ENCODE measurements at places on chromosomes 12 and 14.

DNA sequence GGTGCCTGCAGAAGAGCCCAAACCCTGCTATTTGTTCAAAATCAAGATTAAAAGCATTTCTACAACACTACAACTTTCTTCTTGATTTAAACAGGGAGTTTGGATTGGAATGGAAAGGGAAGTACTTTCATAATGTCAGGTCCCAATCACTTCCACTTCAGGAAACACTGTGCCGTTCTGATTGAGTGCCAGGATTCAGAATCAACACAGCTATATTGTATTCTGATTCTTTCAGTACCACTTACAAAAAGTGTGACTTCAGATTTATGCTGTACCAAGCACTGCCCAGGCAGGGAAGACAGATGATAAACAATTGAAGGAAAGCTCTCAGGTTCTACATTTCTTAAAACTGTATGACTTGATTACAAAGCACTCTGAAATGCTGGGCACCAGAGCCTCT, 3.2 kb downstream of the TDP1 start:
- no peak for DNase-seq

DNA sequence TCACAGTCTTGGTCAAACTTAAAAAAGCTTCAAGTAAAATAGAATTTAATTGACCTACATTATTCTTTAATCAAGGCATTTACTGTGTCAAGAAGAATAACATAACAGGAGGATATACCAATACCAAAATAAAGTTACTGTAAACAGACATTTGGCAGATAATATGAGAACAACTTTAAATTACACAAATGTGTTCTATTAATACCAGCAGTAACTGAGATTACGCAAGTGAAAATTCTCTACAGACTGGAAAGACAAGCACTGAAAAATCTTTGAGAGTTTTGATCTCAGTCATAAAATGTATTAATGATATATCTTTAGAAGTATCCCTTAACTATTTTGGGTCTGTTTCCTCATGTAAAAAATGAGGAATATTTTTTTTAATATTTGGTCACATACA, 169.2 kb upstream of the SOX5 start:
- DNase-seq = no peak

DNA sequence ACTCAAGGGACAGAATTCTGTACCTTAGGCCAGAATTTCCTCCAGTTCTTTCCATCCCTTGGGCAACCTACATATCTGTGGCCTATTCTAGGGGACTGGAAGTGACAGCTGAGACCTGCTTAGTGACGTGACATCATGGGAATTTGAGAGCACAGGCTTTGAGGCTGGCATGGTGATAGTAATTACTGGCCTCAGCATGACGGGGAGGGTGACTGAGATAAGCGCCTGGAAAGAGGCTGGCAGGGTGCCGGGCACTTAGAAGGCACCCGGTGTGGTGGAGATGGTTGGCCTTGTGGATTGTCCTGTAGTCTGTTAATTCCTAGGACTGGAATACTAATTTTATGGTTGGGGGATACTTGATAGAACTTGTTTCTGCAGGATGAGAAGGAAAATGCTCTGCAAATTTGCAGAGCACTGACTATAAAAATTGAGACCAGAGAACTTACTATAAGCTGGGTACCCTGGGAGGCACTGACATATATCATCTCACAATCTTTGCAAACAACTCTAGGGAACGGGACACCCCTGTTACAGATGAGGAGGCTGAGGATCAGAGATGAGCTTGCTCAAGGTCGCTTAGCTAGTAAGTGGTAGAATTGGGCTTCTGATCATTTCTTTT, 42.2 kb upstream of the TBX3 start:
- DNase-seq = no peak

GRCh38 chr12:116959198-116959460, 48.4 kb downstream of the FBXW8 start:
- no peak for DNase-seq

- no peak for DNase-seq
Measured at GRCh38 chr12:126856958-126857357, 1410.0 kb upstream of the TMEM132C start.

- no peak for DNase-seq
Measured at GRCh38 chr12:51320695-51321320, 3.2 kb downstream of the BIN2 start.

DNA sequence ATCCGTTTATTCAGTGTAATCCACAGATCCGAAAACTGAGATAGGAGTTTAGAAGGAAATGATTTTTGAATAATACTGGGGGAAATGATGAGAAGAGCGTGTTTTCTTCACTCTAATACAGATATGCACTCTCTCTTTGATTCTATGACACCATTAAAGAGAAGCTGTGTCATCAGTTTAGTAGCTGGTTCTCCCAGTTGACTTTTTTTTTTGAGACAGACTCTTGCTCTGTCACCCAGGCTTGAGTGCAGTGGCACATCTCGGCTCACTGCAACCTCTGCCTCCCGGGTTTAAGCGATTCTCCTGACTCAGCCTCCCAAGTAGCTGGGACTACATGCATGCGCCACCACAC, 48.4 kb upstream of the EML1 start:
- DNase-seq = no peak

DNA sequence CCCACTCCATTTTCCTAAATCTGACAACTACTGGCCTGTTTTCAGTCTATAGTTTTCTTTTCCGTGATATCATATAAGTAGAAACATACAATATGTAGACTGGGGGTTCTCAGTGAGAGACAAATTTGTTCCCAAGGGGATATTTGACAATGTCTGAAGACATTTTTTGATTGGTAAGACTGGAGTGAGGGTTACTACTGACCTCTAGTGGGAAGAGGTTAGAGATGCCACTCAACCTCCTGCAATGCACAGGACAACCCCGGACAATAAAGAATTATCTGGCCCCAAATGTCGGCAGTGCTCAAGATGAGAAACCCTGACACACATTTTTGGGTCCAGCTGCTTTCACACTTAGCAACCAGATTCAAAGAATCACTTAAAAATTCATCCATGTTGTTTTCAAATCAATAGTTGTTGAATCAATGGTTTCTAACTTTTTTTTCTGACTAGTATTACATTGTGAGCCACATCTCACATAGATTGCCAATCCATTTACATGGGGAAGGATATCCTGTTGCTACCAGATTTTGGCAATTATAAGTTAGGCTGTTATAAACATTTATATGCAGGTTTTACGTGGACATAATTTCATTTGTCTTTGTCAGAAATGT, 307.1 kb downstream of the RPL10L start:
- no peak for DNase-seq

DNA sequence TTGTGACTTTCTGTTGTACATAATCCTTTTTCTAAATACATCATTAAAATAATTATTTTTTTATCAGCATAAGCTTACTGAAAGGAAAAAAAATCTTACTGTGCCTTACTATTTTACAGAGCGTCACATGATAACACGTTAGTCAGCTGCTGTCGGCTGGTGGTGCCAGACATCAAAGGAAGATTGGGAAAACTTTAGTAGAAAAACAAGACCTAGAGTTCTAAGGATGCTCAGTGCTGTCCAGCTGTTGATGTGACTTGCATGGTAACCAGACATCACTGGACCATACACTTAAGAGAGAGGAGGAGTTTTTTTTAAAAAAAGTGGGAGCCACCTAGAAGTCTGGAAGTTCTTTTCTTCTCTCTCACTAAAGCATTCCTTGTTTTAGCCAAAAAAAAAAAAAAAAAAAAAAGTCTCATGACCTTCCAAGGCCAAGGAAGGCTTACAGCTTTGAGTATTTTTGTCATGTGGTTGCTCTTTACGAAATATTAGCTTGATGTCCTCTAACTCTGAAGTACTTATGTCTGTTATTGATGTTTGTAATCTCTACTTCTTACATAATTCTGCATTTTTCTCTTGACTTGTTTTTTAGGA, 4.5 kb downstream of the RASSF8 start:
- DNase-seq = no peak

DNA sequence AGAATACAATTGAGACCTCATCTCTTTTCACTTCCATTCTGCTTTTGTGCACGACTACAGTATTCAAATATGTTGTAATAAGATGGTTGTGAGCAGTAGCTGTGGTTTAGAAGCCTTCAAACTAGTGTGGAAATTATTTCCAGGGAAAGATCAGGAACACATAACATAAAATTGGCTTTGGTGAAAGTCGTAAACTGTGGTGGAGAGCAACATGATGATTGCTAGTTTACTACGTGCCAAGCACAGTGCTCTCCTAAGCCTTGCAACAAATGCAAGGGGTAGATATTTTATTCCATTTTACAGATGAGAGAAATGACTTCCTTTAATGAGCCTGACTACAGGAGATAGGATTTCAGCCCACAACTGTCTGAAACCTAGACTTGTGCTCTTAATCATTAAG, 172.4 kb upstream of the LMNTD1 start:
- no peak for DNase-seq

DNA sequence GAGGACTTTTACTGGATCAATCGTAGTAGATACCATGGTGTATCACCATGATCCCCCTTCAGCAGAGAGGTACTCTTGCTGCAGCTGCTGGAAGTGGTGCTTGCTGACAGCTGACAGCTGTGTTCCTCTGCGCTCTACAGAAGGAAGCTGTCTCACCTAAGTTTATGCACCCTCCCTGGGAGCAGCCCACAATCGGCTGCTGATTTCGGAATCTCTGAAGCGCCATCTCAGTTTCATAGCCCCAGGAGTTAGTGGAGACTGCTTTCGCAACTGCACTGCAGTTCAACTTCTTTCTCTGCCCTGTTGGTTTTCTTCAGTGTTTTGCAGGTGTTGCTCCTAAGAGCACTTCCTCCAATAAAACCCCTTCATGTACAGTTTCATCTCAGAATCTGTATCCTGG, 237.9 kb downstream of the PAWR start:
- DNase-seq = no peak

DNA sequence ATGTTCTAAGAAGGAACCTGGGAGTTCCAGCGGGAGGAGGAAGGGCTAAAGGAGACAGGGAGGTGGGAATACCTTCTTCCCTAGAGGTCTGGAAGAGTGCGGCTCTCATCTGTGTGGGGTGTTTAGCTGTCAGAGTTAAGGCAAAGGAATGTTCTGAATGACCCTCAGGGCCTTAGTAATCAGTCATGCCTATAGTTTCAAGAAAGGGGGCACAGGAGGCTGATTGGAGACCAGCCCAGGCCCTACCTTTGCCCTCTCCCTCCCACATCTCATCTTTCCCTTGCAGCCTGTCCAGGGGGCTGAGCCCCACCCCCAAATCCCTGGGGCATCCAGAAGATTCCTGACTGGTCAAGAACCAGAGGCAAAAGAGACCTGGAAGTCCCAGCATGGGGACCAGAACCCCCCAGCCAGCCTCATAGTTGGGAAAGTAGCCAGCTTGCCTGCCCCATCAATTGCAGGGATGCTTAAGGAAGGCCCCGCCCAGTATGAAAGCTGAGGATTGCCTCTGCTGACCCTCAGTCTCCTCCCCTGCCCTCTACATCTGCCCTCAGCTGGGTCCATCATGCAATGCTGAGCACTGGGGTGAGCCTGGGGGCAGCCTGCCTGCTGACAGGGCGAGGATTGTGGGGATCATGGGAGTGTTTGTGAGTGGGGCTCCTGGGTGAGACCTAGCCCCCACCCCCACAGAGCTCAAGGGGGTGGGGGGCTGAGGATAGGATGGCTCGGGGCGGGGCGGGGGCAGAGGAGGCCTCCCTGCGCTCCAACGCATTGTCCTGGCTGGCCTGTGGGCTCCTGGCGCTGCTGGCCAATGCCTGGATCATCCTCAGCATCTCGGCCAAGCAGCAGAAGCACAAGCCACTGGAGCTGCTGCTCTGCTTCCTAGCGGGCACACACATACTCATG, 1.8 kb downstream of the GPR162 start:
- DNase-seq = no peak

DNA sequence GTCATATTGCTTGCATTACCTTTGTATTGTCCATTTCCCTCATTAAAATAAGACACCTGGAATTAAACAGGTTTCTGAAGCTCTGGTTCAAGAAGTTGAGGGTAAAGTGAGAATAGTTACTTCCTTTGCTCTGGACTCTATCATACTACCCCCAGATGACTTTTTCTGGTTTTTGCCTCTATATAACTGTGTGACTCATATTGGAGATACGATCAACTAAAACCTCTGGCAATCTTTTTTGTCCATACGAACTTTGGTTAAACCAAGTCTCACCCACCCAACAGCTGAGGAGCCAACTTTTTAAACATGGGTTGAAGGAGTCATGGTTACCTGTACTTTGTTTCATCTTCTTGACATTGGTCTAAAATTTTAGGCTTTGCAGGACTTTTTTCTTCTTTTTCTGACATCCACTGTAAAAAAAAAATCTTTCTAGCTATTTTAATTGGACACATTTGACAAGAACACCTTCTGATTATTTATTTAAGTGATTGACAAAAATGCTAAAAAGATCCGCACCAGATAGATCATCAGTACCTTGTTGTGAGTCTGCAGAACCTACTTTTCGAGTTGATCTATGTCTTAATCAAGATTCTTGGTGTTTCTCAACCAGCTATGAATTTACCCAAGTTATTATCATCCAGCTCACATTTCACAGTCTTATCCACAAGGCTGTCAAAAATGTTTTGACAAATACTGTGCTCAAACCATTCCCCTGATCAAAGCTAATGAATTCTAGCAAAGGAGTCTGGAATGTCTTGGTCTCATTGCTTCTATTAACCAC, 166.0 kb downstream of the IPO8 start:
- DNase-seq = no peak

- no peak for DNase-seq
Measured at GRCh38 chr12:51403159-51403558, 12.0 kb upstream of the GALNT6 start.

All from stimulated activated CD8-positive, alpha-beta memory T cell treated with anti-CD3 and anti-CD28 coated beads, Interleukin-15, amount 100 ng/mL, for 4 hours (primary cell).